Hepatic stellate cell (primary cell): ENCODE measurements at places on chromosomes 7 and 10.

GRCh38 chr7:101133621-101134398, 6.9 kb downstream of the SERPINE1 start:
- no peak for DNase-seq

GRCh38 chr7:76063525-76063924, 15.6 kb downstream of the MDH2 start:
- DNase-seq = no peak

GRCh38 chr10:22135591-22135990, 82.2 kb downstream of the EBLN1 start:
- DNase-seq = no peak

- DNase-seq = no peak
These were observed 36.8 kb upstream of the EBF3 start for GRCh38 chr10:130000918-130001317.

DNA sequence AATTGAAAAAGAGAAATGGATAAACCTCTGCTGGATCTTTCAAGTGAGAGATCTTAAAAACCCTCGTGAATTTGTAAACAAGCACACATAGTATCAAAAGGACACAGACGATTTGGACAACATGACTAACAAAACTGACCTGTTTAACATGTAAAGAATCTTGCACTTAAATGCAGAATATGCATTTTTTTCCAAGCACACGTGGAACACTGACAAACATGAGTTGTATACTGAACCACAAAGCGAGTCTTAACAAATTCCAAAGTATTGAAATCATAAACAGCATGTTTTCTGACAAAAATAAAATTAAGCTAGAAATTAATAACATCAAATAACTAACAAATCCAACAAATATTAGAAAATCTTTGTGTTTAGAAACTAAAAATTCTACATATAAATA, 65.0 kb upstream of the ZNF746 start:
- DNase-seq = peak; percentile 12

- no peak for DNase-seq
These were observed 212.0 kb downstream of the DNAJB6 start for GRCh38 chr7:157548691-157549303.

DNA sequence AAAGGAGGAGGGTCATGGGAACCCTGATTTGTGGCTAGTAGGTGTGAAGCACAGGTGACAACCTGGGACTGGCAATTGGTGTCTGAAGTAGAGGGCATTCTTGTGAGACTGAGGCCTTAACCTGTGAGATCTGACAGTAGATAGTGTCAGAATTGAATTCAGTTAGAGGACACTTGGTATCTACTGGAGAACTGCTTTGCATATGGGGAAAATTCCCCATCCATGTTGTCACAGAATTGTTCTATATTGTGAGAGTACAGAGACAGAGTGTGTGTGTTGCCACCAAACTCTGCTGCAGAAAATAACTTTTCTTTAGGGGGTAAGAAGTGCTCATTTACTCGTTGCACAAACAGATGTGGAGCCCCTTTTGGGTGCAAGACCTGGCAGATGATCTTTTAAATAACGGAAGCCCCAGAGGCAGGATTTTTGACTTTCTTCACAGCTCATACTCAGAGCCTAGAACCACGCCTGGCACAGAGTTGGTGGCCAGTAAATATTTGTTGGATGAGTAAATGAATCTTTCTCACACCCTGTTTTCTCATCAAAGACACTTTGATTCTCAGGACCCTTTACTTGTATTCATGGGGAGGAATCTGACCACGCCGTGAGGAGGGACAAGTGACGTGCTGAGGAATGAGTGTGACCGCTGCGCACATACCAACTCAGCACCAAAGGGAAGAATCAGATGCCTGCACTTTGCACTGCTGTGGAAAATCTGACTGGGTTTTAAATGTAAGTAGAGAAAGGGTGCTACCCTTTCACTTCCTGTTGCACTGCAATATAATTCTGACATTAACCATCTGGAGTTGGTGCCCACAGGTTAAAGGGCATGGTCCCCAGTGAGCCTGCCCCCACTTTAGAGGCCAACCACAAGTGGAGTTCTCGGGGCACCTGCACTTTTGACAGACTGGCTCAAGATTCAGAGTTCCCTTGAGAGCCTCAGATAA, 39.2 kb upstream of the SDHAF3 start:
- no peak for DNase-seq
